Kidney glomerular epithelial cell (primary cell): ENCODE measurements at places on chromosomes 3 and 15.

DNA sequence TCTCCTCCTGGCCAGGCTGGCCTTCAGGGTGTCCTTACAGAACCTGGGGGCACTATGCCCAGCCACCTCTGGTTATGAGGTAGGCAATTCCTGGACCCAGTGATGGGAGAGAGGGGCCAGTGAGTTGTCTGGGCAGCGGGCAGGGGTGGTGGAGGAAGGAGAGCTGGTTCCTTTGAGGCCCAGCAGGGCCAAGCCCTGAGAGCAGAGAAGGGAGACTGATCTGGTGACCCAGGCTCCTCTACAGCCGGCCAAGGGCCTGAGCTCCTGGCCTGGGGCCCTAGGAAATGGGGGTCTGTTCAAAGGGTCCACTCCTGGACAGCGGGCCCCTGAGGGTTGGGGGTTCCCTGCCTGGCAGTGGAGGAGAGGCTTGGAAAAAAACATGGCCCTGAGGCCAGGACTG, 7.9 kb downstream of the SLC38A3 start:
- no peak for DNase-seq

DNA sequence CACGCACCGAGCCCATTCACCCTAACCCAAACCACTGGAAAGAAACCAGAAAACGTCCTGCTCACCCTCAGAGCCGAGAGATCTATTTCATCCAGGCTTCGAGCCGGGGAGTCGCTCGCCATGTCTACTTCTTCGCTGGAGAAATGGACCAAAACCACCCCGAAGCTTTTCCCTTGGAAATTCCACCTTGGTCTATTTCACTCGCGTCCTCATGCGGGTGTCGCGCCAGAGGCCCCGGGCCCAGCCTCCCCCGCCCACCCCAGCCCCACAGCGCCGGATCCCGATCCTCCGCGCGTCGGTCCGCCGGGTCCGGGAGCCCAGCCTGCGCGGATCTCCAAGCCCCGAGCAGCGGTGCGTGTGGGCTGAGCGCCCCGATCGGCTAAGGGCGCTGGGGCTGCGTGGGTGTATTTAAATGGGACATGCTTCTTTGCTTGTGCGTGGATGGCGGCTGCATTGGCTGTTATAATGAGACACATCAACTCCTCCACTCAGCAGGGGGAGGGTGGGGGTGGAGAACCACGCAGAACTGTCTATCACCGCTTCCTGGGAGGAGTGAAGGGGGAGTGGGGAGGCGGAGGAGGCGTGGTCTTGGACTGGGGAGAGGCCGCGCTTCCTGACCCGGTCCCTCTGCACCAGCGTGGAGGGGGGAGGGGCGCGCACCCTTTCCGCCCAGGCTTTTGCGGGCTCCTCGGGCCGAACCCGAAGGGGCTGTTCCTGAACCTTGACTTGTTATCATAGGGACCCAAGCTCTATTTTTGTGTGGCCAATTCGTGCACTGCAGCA, at the start of gene TNIK:
Gene TNIK, minus strand, starts transcription at position 464 of the 783 bp plus-strand sequence. Its CDS starts 342 bp downstream, at position 122.
- peak; percentile 92 for DNase-seq

DNA sequence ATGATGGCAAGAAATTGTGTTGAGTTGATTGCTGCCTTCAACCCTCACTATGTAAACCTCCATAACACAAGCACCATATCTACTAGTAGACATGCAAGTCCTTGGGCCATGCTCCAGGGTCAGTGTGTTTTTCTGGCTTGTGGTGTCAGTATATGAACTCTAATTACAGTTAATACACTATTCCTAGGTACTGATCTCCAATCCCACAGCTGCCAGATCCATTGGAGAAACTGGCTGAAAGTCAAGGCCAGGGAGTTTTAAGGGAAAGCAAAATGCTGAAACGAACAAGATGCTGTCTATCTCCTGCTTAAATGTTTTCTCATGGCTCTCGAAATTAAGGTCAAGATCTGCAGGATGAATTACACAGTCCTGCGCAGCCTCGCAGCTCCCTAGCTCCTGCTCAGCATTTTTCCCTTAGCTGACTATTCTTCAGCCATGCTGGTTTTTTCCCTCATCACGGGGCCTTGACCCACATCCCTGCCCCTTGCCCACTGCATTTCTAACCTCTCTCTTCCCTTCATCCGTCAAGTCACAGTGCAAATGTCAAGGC, 425.0 kb upstream of the ADAMTS9 start:
- no peak for DNase-seq

DNA sequence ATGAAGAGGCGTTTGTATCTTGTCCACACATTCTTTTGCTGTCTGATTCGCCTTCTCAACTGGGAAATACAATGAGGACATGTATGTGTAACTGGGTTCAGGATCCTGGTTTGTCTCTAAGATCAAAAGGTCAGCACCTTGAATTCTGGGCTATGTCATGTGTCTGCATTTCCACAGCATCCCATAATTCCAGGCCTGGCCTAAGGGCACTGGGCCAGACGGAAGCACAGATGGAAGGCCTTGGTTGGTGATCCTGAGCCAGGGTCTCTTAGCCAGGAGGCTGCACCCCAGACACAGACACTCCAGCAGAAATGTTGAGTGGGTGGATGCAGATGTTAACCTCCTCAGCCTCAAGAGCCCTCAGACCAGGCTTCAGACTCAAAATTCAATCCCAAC, 23.7 kb upstream of the HERC1 start:
- DNase-seq: no peak

- no peak for DNase-seq
Observed at GRCh38 chr15:68314563-68314962, 37.0 kb downstream of the FEM1B start.

GRCh38 chr15:39783244-39783820, 691 bp upstream of the FSIP1 start:
- DNase-seq: no peak

GRCh38 chr3:107927361-107928083, 163.3 kb downstream of the CD47 start:
- peak; percentile 52 for DNase-seq

GRCh38 chr3:88617283-88617682, 467.5 kb downstream of the C3orf38 start:
- DNase-seq: no peak

GRCh38 chr15:40543631-40544294, 21.1 kb downstream of the CCDC32 start:
- no peak for DNase-seq

DNA sequence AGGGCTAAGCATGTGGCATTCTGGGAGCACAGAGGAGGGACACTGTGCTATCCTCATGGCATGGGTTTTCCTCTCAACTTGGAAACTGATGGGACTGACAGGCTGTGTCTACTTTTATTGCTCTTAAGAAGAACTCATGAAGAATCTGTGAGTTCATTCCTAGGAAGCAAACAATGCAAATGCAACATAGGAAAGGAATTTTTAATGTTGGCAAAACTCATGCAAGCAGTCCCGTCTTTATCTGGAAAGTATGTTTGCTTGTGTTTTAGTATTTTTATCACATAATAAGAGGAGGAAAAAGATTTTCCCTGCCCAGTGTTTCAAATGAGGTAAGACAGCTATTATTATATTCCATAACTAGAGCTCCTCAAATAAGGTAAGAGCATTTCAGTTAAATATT, 89.7 kb downstream of the TRIM42 start:
- no peak for DNase-seq

- DNase-seq: no peak
Observed at GRCh38 chr3:67419218-67419529, 235.2 kb downstream of the SUCLG2 start.

GRCh38 chr3:77326586-77326985, 286.7 kb downstream of the ROBO2 start:
- DNase-seq: no peak

- DNase-seq: peak; percentile 25
Observed at GRCh38 chr3:185215873-185216606, 37.8 kb downstream of the EHHADH start.

DNA sequence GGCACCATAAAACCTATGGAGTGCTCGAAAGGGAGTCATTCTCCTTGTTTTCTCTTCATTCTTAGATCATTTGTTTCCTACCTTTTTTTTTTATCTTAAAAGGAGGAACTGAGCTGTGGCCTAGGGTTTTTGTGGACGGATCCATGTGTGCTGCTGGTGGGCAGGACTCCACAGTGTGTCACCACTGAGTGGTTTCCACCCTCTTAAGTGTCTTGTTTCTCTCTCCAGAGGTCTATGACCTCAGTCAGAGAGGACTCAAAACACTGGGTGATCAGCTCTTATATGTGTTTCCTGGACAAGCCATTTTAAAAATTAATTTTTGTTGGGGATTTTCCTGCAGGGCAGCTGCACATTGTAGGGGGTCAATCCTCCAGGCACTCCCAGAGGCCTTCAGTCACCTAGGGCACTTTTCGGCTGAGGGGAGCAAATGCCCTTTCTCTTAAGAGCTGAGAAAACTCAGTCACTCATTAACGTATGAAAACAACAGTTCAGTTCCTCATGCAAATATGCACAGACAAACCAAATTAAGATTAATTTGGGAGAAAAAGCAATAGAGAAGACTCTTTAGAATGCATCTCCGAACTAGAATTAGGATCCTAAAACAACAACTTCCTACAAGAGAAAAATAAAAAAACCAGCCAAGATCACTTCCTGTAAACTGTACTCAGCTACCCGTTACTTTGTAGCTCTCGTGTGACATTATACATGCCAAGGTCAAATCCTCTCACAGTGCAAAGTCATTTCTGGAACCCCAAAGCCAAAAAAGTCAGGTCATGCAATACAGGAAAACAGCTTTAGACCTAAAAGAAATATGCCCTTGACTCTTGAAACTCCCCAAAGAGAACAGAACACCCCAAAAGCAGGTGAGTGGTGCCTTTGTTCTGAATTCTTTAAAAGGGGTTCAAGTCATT, 27.6 kb upstream of the FAM3D start:
- no peak for DNase-seq

DNA sequence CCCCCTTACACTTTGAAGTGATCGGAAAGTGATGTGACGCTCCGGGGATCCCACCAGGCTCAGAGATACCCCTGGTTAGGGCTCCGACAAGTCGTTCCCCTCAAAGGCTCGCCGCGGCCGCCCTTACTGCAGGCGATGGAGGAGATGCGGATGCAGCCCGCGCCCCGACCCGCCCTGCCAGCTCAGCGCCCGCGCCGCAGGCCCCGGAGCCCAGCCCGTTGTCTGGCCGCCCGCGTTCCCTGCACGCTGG, 228 bp downstream of the GLT8D1 start:
- no peak for DNase-seq

- DNase-seq: no peak
Observed at GRCh38 chr15:25697586-25697985, 165.5 kb downstream of the ATP10A start.

- DNase-seq: peak; percentile 6
Observed at GRCh38 chr15:99016680-99017321, 9.2 kb upstream of the PGPEP1L start.

DNA sequence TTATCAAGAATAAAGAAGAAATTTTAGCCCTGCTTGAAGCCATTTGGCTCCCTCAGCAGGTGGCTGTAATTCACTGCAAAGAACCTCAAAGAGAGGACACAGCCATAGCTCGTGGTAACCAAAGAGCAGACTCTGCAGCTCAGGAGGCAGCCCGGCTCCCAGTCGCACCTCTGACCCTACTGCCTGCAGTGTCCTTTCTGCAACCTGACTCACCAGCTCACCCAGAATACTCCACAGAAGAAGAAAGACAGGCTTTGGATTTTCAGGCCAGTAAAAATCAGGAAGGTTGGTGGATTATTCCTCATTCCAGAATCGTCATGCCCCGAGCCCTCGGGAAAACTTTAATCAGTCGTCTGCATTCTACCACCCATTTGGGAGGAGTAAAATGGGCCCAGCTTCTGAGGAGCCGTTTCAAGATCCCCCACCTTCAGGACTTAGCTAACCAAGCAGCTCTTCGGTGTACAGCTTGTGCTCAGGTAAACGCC, 38.6 kb downstream of the ZBTB11 start:
- DNase-seq: no peak

- no peak for DNase-seq
Observed at GRCh38 chr3:56778893-56779292, 22.9 kb downstream of the ARHGEF3 start.

- DNase-seq: no peak
Observed at GRCh38 chr15:22811640-22812039, 25.2 kb downstream of the NIPA1 start.

DNA sequence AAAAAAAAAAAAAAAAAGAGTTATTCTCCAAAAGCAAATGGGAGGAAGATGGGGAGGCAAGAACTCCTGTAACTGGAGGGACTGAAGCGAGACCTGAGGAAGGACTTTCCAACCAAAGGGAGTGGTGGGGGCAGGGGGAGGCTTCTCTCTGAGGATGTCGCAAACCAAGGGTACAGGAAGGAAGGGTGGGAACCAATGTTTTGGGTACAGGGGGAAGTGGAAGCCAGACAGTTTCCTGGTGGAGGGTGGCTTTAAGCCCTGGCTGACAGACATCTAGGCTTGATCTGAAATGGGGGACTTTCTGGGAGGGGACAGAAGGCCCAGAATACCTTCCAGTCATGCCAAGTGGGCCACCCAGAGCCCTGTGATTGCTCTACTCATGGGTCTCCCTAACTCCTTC, 27.0 kb downstream of the VIPR1 start:
- DNase-seq: no peak

DNA sequence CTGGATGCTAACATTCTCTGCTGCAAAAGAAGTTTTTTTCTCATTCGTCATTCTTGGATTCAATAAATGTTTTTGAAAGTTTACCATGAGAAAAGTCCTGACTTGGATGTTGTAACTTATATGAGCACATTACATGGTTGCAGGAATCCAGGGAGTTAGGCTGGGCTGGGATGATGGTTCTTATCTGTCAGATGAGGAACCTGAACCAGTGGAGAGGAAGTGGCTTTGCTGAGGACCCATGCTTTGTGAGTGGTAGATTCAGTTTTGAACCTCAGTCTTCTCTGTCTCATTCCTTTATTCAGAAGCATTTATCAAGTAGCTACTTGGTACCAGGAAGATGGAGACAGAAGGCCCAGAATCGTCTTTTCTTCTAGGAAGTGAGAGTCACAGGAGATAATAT, 3.7 kb upstream of the GASK1A start:
- no peak for DNase-seq

DNA sequence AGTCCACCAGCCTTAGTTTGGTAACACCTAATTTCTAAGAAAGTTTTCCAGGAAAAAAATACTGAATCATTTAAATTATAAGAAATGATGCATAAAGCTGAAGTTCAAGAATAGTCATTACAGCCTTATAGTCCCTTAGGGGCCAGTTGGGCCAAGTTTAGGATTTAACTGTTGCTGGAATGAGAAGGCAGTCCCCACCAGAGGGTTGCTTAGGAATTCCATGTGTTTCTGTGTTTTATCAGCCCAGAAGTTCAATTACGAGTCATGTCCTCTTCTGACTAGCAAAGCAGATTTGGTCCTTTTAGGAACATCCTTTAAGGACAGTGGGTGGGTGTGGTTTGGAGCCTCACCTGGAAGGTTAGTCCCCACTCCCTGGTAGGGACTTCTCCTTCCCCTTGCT, 57.0 kb upstream of the NR2E3 start:
- DNase-seq: peak; percentile 38

DNA sequence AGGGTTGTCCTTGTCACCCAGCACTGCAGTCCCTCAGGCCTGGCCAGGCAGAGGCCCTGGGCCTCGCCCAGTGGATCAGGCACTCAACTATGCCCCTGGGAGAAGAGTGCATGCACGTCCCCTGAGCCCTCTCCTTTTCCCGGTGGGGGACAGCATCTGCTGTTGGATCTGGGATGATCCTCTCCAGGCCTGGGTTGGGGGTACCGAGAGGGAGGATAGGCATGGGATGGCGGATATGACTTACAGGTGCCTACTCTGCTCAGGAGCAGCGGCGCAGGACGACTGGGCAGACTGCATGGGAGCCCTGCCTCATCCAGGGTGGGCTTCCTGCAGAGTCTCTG, 9.0 kb upstream of the APBA2 start:
- DNase-seq: no peak

GRCh38 chr3:159151130-159151529, 349.3 kb downstream of the MFSD1 start:
- DNase-seq: no peak
